ENCODE measurements at places on chromosomes 2 and 18.
A peak's percentile ranks its signal among the peaks of the same experiment; 100 is the strongest.

GRCh38 chr2:226450141-226450540, 349.5 kb downstream of the IRS1 start:
- no peak for DNase-seq

DNA sequence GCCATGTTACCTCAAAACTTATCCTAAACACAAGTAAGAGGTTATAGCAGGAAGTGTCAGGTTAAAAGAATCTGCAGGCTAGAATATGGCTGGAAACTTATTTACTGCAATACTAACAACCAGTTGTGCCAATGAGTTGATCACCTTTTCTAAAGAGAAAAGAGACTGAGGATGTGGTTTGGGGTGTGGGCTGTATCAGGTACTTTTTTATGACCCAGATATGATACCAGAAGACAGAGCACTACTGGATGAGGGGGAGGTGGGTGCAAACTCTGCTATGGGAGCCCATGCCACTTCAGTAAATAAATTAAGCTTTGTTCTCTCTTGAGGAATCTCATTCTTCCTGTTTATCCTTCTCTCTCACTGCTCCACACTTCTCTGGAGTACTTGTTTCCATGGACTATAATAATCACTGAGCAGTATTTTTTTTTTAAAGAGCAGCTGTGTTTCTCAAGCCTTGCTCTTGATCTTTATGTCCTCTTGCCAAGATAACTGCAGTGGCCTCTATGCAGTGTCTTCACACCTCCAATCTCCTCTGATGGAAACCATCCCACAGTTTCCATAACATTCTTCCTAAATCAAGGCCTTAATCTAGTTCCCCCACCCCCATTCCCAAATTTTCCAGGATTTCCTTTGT, 51.2 kb upstream of the NOSTRIN start:
- no peak for DNase-seq

DNA sequence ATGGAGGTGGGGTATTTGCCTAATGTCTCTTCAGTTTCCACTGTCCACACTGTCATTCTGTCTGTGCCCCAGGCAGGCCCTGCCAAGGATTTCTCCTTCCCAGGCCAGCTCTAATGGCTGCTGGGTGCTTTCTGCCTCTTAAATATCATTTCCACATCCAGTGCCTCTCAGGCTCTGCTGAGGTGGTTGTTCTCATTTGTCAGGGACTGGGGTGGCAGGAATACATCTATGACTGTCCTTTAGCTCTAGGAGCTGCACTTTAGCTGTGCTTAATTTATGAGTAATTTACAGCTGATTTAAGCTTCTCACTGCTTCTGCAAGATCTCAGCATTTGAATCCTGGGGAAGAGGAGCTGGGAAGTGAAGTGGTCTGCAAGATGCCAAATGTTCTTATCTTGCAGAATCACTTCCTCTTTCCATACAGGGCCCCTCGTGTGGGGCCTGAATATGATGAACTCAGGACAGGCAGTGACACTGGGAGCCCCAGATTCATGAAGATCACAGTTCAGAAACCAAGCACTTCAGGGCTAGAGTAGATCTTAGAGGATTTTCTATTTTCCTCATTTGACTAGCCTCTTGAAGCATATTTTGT, 150.2 kb downstream of the FSHR start:
- no peak for DNase-seq

DNA sequence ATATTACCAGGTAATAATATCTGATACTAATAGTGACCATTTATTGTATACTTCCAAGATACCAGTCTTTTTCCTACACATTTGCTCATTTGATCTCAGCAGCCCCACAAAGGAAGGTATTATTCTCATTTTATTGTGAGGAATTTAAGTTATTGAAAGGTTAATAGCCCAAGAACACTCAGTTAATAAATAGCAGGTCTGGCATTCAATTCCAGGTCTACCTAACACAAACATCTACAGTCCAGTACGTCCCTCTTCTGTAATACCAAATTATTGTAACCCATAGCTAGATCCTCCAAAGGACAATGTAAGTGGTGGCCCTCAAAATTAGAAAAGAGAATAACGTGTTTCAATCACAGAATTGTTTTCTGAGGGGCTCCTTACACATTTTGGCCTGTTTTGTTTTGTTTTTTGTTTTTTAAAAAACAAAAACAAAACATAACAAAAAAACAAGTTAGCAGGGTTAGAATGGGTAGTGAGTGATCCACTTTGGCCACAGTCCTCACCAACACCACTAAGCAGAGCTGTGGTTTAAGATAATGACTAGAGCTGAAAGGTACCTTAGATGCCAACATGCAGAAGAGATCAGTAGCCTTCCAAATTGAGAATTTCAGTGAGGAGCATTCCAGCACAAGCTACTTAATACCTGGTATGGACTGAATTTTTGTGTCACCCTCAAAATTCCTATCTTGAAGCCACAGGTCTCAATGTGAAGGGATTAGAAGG, 137.5 kb downstream of the DYM start:
- no peak for DNase-seq

GRCh38 chr2:161436411-161436810, 20.3 kb downstream of the TBR1 start:
- DNase-seq: peak; percentile 9

DNA sequence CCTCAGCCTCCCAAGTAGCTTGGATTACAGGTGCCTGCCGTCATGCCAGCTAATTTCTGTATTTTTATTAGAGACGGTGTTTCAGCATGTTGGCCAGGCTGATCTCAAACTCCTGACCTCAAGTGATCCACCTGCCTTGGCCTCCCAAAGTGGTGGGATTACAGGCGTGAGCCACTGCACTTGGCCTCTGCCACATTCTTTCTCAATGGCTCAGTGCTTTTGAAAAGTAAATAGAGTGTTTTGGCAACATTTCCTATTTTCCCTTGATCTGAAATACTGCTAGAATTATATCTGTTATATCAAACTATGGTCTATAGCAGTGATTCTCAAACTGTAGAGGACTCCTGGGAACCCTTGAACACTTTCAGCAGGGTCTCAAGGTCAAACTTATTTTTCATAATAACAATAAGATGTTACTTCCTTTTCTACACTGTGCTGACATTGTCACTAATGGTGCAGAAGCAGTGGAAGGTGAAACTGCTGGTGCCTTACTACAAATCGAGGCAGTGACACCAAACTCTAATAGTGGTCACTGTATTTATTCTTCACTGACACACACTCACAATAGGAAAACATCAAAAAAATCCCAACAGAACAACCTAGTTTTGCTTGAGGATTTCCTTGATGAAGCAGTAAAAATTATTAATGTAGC, 10.6 kb downstream of the DAW1 start:
- no peak for DNase-seq
